CD4-positive, alpha-beta T cell treated with Interleukin-6 for 4 hours (primary cell): ENCODE measurements at places on chromosomes 1 and 21.

- no peak for DNase-seq
Observed at GRCh38 chr1:31906557-31906956, 31.6 kb downstream of the PTP4A2 start.

DNA sequence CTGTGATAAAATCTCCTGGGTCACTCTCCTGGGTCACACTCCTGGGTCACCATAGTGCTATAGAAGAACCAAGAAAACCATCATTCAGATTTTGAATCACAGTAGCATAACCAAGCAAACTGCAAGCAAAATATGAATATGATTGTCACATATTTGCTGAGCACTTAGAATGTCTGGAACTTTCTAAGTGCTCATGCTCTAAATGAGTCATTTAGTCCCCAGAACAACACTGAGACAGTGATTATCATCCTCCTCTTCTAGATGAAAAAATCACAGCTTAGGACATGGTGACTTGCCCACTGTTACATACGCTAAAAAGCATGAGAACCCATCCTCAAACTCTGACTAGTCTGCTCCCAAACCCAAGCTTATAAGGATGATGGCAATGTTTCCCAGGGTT lies 39.5 kb upstream of the DDAH1 start:
- no peak for DNase-seq

DNA sequence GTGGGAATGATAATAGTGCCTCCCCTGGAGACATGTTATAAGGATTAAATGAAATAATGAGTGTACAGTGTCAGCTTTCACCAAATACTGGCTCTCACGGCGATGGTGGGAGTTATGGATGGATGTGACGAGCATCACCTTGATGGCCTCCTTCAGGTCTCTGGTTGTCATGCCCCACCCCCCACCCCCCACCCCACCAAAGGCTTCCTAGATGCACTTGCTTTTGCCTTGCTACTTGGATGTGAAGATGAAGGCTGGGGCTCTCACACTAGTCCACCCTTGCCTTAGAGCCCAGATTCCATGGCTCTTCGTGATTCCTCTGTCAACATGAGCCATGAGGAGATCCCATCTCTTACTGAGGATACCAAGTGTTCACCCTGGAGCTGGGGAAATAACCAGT lies 412.3 kb downstream of the NPHP4 start:
- no peak for DNase-seq

- DNase-seq, result no peak
Observed at GRCh38 chr1:174414203-174414602, 33.6 kb upstream of the GPR52 start.

DNA sequence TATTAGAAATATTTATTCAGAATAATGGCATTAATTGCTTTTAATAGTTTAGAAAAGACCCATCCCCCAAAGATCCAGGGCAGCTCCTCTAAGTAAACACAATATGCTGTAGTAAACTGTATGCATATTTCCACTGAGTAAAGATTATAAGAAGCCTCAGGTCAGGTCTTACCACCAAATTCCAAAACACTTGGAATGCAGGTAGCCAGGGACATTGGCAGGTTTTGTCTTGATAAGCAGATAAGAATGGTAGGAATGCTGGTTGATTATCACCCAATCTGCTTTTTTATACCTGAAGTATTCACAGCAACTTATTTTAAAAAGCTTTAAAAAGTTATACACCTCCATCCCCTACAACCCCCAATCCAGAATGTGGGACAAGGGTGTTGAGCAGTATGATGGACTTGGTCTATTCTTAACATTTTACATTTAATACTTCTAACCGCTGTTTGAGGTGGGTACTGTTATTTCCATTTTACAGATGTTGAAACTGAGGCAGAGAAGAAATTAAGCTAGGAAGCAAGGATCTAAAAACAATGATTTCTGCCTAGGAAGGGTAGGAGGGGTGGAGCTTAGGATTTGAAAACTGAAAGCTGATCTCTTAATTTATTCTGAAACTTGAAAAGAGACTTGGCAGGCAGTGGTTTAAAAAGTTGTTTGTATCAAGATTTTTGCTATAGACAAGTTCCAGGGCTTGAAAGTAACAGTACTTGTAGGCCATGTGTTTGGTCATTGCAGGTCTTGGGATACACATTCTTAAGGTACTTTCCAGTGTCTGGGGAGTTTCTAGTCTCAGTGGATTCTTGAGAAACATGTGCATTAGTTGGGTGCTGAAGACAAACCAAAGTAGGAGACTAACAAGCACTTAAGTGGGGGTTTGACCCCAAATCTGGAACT lies 15.6 kb upstream of the THEM4 start:
- DNase-seq, result no peak

DNA sequence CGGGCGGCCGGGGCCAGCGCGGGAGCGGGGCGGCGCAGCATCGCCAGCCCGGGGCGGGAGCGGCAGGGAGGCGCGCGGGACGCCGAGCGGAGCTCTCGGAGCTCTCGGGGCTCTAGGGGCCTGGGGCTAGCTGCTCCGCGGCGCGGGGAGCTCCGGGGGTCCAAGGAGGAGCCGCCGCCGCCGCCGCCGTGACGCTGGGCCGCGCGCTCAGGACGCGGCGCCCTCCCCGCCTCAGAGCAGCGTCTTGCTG lies 147 bp downstream of the CLSTN1 start:
- DNase-seq, result no peak

DNA sequence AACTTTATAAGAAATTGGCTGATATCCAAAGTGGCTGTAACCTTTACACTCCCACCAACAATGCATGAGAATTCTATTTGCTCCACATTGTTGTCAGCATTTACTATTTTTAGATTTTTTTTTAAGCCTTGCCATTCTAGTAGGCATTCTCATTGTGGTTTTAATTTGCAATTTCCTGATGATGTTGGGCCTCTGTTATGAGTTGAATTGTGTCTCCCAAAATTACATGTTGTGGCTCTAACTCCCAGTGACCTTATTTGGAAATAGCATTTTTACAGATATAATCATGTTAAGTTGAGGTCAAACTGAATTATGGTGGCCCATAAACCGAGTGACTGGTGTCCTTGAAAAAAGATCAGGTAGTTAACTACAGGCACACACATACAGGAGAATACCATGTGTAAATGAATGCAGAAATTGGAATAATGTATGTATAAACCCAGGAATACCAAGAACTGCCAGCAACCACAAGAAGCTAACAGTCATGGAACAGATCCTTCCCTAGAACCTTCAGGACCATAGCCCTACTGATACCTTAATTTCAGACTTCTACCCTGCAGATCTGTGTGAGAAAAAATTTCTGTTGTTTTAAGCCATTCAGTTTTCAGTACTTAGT lies 348.8 kb upstream of the DAB1 start:
- DNase-seq, result no peak

DNA sequence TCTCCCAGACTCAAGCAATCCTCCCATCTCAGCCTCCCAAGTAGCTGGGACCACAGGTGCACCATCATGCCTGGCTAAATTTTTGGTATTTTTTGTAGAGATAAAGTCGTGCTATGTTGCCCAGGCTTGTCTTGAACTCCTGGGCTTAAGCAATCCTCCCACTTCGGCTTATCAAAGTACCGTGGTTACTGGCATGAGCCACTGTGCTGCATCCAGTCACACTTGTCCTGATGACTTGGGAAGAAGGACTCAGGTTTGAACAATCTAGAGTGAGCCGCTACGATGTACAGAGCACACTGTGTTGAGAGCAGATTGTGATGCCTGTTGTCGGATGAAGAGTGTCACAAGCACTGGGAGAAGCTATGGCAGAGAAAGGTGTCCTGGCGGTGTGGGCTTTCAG lies 27.2 kb downstream of the RNF187 start:
- DNase-seq, result no peak

- no peak for DNase-seq
Observed at GRCh38 chr1:175978476-175978875, 228.6 kb downstream of the COP1 start.

- DNase-seq, result no peak
Observed at GRCh38 chr1:228156515-228156881, 6.8 kb downstream of the GJC2 start.
